ENCODE measurements at places on chromosomes 11 and 22. TPM values are rescaled to one million over a fixed set of nuclear protein-coding genes. Genes with fewer than 3 reads are reported as not detected.

- DNase-seq: peak; percentile 96
- peak overlapping the region; percentile 29 for H3K4me3 ChIP-seq
- H3K27ac ChIP-seq: peak overlapping the region; percentile 96
- H3K36me3 ChIP-seq: peaks cover 33% of the 10 kb centered on the region
- peaks cover 51% of the 10 kb centered on the region for H3K4me1 ChIP-seq
Observed at GRCh38 chr11:34654483-34655334, 33.8 kb downstream of the EHF start.

DNA sequence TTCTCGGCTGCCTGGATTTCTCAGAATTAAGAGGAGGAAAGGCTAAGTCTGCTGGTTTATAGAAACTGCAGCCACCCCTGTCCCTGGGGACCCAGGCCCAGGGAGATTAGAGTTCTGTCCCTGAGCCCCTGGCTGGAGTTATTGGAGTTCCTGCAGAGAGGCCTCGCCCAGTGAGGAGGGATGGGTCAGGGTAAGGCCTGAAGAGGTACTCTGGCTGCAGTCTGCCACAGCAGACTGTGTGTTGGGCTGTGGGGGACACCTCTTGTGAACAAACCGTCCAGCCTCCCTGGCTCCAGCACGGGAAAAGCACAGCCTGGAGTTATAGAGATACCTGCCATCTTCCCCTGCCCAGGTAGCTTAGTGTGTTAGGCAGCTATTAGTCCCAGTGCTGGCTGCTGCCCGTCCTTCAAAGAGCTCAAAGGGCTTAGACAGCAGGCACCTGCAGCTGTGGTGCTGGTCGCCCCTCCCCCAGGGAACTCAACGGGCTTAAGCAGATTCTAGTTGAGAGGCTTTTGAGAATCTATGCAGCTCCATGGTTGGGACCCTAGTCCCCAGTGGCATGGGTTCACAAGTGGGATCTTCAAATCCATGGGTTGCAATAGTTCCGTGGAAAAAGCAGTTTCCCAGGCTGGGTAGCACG, 36.6 kb upstream of the MUC15 start:
- DNase-seq: no peak
- no peaks in the 10 kb centered on the region for H3K27me3 ChIP-seq
- H3K36me3 ChIP-seq: no peaks in the 10 kb centered on the region
- no peak overlapping the region for H3K27ac ChIP-seq
- H3K4me3 ChIP-seq: no peak overlapping the region
- no peaks in the 10 kb centered on the region for H3K4me1 ChIP-seq

- H3K4me3 ChIP-seq: no peak overlapping the region
- H3K4me1 ChIP-seq: no peaks in the 10 kb centered on the region
- H3K27me3 ChIP-seq: no peaks in the 10 kb centered on the region
- no peaks in the 10 kb centered on the region for H3K36me3 ChIP-seq
- DNase-seq: no peak
Observed at GRCh38 chr11:118000850-118001228, 14.6 kb downstream of the IL10RA start.

- H3K36me3 ChIP-seq: no peaks in the 10 kb centered on the region
- H3K4me3 ChIP-seq: no peak overlapping the region
- H3K27me3 ChIP-seq: no peaks in the 10 kb centered on the region
- DNase-seq: no peak
Observed at GRCh38 chr11:32861850-32862577, 30.6 kb upstream of the QSER1 start.

DNA sequence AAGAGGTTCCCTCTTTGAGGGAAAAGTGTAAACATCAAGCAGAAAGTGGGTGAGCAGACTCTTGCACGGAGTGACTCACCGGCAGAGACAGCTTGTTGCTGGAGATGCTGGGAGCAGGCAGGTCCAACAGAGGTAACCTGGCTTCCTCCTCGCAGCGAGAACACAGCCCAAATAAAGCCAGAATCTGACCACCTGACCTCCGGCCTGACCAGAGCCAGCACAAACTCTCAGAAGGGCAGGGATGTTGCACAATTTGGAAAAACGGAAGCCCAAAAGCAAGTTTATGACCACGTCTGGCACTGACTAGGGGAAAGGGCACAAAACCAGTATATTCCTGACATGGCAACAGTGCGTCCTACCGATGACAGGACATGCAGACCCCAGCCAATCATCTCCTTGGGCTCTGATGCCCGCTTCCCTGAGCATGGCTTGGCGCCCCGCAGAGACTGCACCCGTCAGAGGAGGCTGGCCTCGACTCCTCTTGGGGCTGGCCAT, 5.4 kb downstream of the SMCO4 start:
- H3K27ac ChIP-seq: no peak overlapping the region
- H3K4me3 ChIP-seq: peak overlapping the region; percentile 12
- no peaks in the 10 kb centered on the region for H3K27me3 ChIP-seq
- DNase-seq: peak; percentile 66

The SCGB2A2 gene
- not detected for total RNA-seq

DNA sequence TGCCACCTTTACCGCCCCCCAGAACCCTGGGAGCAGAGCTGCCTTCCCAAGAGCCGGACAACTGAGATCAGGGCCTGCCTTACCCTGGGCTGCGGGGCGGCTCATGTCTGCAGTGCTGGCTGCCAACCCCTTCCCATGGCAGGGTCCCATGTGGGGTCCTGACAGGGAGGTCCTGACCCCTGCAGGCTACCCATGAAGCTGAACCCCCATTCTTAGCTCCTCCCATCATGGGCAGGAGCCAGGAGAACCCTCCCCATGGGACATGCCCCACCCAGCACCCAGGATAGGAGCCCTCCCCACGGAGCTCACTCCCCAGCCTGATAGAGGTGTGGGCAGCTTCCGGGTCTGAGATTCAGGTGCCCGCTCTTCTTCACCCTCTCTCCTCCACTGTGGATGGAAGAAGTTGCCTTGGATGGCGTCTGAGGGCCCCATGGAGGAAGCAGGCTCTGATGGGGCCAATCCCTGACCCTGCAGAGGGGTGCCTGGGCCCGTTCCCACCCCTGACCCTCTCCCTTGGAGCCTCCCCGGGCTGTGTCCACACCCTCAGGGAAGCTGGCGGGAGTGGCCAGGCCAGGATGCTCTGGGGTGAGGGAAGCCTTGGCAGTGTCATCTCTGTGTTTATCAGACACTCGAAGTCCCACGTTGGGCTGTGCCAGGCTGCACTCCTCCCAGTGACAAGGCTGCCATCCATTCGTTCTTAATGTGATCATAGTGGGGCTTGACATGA, 1508.2 kb downstream of the BRD1 start:
- no peak overlapping the region for H3K4me3 ChIP-seq
- no peak overlapping the region for H3K27ac ChIP-seq
- H3K27me3 ChIP-seq: no peaks in the 10 kb centered on the region
- H3K36me3 ChIP-seq: no peaks in the 10 kb centered on the region

The RAB39A gene
- total RNA-seq: not detected

- no peaks in the 10 kb centered on the region for H3K4me1 ChIP-seq
- H3K4me3 ChIP-seq: no peak overlapping the region
- DNase-seq: no peak
- no peaks in the 10 kb centered on the region for H3K36me3 ChIP-seq
- no peaks in the 10 kb centered on the region for H3K27me3 ChIP-seq
Observed at GRCh38 chr22:32707971-32708370, 93.5 kb upstream of the TIMP3 start.

DNA sequence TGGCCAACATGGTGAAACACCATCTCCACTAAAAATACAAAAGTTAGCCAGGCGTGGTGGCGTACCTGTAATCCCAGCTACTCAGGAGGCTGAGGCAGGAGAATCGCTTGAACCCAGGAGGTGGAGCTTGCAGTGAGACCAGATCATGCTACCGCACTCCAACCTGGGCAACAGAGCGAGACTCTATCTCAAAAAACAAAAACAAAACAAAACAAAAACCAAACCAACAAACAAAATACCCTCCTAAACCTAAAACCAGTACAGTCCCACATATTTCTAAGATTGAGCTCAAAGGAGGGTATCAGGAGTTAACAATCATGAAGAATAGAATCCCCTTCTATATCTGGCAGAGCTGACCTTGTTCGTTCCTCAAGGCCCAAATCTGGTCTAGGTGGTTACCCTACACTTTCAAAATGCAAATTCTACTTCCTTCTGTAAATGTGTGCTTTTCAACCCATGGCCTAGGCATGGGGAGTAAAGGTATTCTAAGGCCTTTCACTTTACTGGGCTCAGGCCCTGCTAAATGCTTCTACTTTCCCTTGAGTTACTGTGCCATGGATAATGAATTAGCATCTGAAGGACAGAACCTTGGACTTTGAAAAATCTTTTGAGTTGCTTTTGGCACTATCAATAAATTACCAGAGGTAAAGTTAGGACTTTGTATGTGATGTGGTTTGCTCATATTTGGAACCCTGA, 10.4 kb upstream of the PPP2R1B start:
- H3K27me3 ChIP-seq: no peaks in the 10 kb centered on the region
- DNase-seq: no peak
- no peaks in the 10 kb centered on the region for H3K4me1 ChIP-seq

The OR8G1 gene
- not detected for total RNA-seq

GRCh38 chr11:12174477-12175143, 64.2 kb downstream of the MICAL2 start:
- H3K36me3 ChIP-seq: no peaks in the 10 kb centered on the region
- peaks cover 41% of the 10 kb centered on the region for H3K4me1 ChIP-seq
- no peak overlapping the region for H3K4me3 ChIP-seq

The PKNOX2 gene
- not detected for total RNA-seq

The TCN2 gene
- 1.4 TPM for total RNA-seq

The PRODH gene
- 8.4 TPM for total RNA-seq

GRCh38 chr11:34508524-34508923, 5.1 kb downstream of the ELF5 start:
- H3K4me1 ChIP-seq: no peaks in the 10 kb centered on the region
- DNase-seq: no peak
- H3K27ac ChIP-seq: no peak overlapping the region
- no peak overlapping the region for H3K4me3 ChIP-seq

The DDX25 gene
- not detected for total RNA-seq

DNA sequence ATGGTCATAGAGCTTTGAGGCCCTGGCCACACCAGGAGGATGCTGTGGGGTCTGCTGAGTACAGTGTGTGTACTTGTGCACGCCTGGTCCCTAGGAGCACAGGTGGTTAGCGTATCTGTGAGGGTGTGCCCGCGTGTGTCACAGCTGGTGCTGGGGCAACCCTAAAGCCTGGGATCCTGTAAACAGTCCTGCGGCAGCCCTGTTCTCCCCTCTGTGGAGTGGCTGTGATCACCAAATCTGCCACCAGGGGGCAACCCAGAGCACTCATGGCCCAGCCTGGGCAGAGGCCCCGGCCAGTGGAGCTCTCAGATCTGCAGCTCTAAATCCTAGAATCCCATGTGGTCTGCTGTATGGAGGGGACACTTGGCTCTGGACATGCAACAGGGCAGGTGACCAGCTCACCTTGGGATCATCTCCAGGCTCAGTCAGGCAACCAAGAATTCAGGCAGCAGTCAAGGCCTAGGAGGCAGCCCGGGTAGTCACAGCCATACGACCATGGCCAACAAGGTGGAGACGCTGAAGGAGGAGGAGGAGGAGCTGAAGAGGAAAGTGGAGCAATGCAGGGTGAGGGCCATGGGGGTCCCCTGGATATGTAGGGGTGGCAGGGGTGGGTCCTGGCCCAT, 3.9 kb downstream of the SH3BP1 start:
- peak; percentile 77 for DNase-seq
- H3K27ac ChIP-seq: no peak overlapping the region
- H3K36me3 ChIP-seq: no peaks in the 10 kb centered on the region
- H3K4me3 ChIP-seq: no peak overlapping the region
- peaks cover 7% of the 10 kb centered on the region for H3K4me1 ChIP-seq
- no peaks in the 10 kb centered on the region for H3K27me3 ChIP-seq

Data from MCF 10A (cell line).